ENCODE measurements at places on chromosomes 1 and 21.

GRCh38 chr1:231828182-231828920, 201.8 kb downstream of the DISC1 start:
- DNase-seq: peak; percentile 56

DNA sequence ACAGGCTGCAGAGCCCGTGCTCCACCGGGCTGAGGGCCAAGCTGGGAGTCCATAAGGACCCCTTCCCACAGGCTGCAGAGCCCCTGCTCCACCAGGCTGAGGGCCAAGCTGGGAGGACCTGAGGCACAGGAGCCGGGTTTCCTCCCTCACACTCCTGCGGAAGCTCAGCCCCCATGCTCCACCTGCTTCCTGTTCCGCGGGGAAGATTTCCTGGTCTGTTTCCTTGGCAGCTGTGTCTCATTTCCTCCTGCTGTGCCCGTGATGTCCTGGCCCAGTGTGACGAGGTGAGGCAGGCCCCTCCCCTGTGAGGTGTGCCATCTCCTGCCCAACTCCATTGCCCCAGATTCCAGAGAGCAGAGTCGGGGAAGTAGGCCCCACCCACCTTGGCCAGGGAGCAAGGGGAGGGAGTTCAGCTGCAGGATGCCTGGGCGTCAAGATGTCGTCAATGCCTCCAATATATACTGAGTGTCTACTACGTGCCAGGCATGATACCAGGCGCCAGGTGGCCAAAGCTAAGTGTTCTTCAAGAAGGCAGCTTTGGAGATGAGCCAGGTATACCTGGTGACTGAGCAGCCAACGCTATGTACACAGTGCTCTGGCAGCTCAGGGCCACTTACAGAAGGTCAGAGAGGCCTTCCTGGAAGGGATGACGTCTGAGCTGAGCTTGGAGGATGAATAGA, 58.8 kb downstream of the NAV1 start:
- no peak for DNase-seq

DNA sequence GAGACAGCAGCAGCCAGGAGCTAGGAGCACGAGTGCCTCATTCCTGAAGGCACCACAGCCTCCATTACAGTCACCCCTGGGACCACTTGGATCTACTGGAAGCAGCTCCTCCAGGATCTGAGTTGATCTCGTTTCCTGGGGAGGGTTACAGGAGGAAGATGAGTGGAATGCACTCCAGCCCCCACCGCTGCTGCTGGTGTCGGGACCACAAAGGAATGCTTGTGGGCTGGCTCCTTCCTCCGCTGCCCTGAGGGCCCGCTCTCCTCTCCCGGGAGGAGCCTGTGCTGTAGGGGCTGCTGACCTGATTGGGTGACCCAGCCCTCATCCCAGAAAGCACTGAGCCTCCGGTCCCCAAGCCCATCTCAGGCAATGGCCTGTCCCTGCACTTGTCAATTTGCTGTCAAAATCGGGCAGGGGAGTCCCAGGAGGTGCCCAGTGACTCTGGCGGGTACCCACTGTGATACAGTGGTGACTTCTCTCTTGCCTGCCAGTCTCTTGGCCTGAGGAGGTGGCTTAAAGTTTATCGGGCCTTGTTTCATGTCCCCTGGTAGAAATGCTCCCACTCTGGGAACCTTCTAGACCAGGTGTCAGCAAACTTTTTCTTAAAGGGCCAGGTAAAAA, 23.1 kb downstream of the IL10RB start:
- no peak for DNase-seq

- no peak for DNase-seq
Measured at GRCh38 chr1:11248169-11248568, 14.2 kb downstream of the MTOR start.

DNA sequence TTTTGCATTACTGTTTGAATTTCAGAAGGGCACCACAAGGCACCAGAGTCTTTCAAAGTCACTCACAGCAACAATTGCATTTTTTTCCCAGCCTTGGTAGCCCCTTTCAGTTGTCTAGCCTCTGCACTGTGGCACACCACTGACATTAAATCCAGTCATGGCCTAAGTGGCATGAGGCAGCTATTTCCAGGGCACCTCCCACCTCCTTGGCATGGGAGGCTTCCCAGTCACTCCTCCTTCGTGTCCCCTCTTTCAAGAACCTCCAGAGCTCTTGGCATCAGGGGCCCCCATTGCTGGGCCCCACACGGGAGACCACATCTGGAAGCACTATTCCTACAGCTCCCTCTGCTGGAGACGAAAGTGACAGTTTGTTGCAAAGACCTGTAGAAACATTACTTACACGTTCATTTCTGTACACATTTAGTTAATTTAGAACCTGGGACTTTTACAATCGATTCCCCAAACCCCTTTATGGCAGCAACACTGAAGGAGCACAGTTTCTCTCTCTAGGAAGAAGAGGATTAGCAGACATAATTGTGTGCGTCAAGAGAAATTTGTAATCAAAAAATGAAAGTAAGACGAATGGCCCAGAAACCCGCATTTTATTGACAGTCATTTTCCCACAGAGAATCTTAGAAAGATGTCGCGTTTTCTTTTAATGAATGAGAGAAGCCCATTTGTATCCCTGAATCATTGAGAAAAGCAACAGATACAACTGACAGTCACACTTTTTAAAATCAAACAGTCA, 5.7 kb upstream of the CHD5 start:
- peak; percentile 18 for DNase-seq

DNA sequence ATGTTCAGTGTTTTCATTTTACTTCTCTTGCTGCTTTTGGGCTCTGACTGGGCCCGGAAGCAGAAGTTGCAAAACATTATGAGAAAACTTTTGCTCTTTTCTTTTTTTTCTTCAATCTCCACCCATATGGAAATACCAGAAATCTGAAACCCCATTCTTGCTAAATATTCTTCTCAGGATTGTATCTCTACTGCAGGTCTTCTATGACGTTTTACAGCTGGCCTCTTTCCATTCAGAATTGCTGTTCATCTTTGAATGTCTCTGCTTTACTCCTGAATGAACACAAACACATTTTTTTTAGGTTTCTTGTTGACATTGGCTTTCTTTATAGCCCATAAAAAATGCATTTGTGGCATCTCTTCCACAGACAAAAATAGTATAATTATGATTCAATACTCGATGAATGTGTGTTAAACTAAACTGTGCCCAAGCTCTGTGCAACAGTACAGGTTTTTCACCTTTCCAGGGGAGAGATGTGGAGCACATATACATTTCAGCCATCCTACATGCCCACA, 18.8 kb downstream of the PTPRC start:
- DNase-seq: peak; percentile 43

- DNase-seq: no peak
Measured at GRCh38 chr1:161219078-161219892, 4.1 kb downstream of the APOA2 start.

DNA sequence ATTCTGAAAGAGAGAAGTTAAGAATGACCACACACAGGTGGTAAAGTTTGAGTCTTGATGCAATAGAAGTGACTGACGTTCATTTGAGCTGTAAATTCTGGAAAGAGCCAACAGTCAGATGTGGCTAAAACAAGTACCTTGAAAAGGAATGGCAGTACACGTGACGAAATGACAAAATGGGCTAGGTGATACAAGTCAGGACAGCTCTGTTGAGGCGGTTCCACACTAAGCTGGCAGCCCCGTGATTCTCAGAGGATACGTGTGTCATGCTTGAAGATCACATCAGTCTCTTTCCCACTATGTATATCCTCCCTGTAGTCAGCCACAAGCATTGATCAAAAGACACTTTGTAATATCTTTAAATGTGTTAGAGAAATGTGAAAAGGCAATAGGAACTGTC, 881.3 kb upstream of the ADGRL2 start:
- no peak for DNase-seq

DNA sequence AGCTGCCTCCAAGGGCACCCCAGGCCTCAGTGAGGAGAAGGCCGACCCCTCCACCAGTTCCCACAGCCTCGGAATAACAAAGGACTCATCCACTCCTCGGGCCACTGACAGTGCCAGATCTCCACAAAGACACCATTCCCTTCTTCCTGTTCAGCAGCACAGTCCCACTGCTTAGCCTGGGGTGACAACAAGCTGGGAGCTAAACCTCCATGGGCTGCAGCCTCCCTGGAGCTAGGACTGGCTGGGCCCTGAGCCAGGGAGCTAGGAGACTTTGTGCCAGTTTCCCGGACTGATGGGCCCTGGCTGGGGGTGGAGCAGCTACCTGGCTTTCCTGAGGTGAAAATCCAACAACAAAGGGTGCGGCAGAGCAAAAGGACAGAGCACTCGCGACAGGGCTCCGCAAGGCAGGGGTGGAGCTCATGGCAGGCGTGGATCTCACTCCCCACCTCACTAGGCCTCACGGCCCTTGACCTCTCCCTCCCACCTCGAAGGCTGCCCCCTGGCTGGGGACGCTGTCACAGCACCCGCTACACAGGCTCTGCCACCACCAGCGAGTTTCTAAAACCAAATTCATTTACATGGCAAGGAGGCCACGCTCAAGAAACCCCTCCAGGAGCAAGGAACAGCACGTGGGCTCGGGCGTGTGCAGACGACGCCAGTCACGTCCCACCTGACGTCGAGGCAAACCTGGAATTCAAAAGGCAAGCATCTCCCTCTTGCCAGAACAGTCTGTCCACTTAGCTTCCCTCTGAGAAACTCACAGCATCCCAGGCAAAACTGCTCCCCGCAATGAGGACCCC, 13.8 kb downstream of the SLC35E2B start:
- DNase-seq: no peak

GRCh38 chr1:219362702-219363101, 189.0 kb downstream of the LYPLAL1 start:
- no peak for DNase-seq

DNA sequence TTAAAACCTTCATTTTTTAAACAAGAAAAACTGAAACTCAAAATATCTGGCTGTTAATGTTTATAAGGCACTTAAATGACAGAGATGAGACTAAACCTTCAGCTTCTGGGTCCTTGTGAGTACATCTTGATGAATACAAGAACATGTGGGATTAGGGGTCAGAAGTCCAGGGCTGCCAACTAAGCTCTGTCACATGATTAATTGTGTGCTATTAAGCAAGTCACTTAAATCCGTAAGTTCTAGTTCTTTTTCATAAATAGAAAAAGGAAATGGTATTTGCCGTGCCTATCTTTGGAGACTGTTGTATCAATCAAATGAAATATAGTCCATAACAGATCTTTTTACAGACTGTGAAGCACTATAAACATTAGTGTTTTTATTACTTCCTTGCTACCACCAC, 43.2 kb upstream of the KCTD3 start:
- no peak for DNase-seq

DNA sequence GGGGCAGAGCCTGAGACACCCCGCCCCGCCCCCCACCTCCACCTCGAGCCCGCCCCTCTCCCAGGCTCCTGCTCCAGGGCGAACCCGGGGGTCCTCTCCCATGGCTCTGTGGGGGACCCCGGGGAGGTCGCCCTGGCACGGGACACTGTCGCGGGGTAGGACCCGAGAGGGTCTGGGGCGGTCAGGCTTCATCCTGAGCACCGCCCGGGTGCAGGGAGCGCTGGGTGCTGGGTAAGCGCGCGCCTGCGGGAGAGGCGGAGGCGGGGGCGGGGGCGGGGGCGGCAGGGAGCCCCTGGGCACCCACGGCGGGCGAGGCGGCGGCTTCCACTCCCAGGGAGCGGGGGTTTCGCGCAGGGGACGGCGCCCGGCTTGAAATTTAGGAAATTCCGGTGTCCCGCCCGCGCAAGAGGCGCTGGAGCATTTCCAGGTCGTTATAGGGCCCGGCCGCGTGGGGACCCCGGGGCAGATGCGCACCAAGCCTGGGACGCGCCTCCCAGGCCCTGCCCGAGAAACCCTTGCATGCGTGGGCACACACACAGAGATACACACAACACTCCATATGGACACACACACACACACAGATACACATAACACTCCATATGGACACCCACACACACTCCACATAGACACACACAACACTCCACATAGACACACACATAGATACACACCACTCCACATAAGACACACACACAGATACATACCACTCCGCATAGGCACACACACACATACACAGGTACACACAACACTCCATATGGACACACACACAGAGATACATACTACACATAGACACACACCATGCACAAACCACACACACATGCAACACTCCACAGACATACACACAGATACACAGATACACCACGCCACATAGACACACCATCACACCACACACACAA, 48.7 kb upstream of the SLC19A1 start:
- DNase-seq: no peak

DNA sequence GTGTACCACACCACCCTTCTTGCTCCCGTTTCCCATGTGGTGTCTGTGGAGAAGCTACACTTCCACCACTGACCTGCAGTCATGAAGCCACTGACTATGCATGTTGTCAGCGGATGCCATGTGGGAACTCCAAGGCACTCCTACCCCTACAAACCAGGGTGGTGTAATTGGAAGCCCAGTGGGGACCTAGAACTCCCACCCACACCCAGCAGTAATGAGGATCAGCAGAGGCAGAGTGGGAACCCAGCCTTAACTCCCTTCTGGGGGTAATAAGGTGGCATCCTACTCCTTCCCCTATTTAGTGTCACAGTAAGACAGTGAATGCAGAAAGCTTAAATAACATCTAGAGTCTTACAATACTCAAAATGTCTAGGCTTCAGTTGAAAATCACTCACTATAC, 78.4 kb downstream of the SPATA46 start:
- DNase-seq: no peak

DNA sequence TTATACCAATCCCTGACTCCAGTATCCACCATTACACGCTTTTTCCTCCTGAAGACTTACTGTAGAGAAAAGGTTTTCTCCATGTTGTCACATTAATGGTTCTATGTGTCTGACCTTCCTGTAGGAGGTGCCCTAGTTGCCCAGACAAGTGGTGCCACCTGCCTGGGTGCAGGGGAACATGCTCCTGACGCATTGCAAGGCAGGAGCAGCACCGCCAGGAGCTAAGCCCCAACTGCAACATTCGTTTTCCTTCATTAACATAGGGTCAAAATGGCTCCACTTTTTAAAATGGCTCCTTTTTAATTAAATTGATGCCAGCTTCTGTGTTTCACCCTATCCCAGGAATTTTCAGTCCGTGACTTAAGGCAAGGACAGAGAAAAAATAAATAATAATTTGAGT, 220.1 kb upstream of the SAMSN1 start:
- DNase-seq: no peak

DNA sequence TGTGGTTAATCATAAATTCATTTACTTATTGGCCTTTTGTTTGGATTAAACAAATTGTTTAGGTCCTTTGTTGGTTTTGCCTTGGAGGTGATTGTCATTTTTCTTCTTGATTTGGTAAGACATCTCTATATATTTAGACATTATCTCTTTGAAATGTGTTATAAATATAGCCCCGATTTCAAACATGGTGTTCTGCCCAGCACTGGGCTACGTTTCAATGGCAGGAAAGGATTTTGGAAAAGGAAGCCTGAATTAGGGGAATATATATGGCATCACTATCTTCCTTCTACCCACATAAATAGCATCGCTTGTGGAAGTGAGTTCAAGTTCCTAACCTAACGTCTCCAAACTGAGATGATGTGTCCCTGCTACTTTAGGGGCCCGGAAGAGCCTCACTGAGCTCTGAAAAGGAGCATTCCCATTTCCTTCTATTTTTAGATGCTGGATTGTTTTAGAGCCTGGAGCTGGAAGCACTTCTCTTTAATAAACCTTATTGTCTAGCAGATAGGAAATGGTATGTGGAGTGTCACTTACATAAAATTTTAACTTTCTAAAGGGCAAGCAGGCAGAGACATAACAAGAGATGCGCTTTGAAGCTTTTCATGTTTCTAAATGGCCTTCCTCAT, 39.4 kb downstream of the PGBD5 start:
- no peak for DNase-seq

- DNase-seq: peak; percentile 56
Measured at GRCh38 chr21:34129039-34129891, 55.9 kb downstream of the MRPS6 start.

GRCh38 chr1:200275415-200275814, 134.4 kb downstream of the ZNF281 start:
- no peak for DNase-seq

Measured in AG08396 (cell line).